ENCODE measurements at places on chromosomes 16 and 17. TPM values are rescaled to one million over a fixed set of nuclear protein-coding genes. Genes with fewer than 3 reads are reported as not detected.
A peak's percentile ranks its signal among the peaks of the same experiment; 100 is the strongest.

TNK1 gene
- total RNA-seq = 9.9 TPM

EVI2B gene
- total RNA-seq = 82.0 TPM

RND2 gene
- total RNA-seq = not detected

KRT40 gene
- not detected for total RNA-seq

CHST5 gene
- total RNA-seq = not detected

CIBAR2 gene
- not detected for total RNA-seq

CXCL16 gene
- 41.5 TPM for total RNA-seq

USP43 gene
- 0.30 TPM for total RNA-seq

KRTAP9-2 gene
- not detected for total RNA-seq

G6PC1 gene
- not detected for total RNA-seq

GRCh38 chr16:75372236-75372856 lies 61.0 kb downstream of the CFDP1 start:
- no peak for DNase-seq

DNA sequence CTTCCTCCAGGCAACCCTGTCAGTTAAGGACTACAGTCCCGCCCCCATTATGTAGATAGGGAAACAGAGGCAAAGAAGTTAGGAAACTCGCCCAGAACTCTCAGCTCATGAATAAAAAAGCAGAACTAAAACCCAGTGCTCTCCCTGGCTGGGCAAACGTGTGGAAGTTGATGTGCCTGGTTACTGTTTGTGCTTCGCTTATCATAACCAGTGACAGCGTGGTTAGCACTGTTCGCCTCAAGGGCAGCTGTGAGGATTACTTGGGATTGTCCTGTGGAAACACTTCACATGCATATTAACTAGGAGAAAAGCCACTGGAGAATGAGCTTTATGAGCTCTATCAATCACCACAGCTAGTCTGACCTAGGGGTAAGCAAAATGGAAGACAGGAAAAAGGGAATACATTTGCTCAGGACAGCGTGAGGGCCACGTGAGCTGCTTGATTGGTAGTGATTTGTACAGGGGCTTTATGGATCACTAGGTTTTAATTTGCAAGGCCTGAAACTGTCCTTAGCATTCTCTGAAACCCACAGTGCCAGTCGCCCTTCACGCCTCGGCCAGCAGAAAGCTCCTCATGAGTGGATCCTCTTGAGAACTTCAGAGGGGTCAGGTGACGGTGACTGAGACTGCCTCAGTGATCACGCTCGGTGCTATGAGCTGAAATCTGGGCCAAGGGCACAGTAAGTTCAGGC lies 19.9 kb downstream of the CYB5D2 start:
- DNase-seq = no peak

- no peak for DNase-seq
Observed at GRCh38 chr17:69246726-69247375, 18.2 kb upstream of the ABCA10 start.

- no peak for DNase-seq
Observed at GRCh38 chr16:11780991-11781680, 15.9 kb downstream of the ZC3H7A start.

GRCh38 chr17:51180486-51180885 lies 14.3 kb downstream of the NME2 start:
- no peak for DNase-seq

DNA sequence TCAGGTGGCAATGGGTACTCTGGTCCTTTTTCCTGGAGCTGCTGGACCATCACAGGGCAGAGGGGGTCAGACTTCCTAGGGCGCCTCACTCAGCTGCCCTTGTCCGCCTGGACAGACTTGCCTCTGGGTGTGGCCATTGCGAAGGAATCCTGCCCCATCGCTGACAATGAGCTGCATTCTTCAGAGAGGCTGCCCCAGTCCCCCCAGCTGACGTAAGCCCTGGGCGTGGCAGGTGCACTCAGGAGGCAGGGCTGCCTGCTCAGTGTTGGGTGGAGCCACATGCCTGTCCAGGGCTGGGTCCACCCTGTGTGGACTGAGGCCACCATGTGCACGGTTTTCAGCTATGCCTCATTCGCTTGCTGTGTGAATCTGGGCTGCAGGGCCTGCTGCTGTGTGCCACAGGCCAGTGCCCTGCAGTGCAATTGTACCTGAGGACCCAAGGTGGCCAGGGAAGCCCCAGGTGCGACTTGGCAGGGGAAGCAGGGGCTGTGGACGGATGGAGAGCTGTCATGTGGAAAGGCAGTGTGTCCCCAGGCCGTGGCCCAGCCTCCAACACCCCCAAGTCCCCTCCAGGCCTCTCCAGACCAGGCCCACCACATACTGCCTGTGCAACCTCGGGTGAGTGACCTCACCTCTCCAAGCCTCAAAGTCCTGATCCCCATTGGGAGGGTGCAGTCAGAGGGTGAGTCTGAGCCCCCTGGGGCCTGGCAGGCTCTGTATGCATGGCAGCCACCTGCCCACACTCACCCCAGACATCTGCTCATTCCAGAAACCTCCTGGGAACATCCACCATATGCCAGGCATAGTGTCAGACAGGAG lies 14.0 kb upstream of the MPRIP start:
- DNase-seq = no peak

- no peak for DNase-seq
Observed at GRCh38 chr16:22681554-22682291, 132.2 kb upstream of the HS3ST2 start.

DNA sequence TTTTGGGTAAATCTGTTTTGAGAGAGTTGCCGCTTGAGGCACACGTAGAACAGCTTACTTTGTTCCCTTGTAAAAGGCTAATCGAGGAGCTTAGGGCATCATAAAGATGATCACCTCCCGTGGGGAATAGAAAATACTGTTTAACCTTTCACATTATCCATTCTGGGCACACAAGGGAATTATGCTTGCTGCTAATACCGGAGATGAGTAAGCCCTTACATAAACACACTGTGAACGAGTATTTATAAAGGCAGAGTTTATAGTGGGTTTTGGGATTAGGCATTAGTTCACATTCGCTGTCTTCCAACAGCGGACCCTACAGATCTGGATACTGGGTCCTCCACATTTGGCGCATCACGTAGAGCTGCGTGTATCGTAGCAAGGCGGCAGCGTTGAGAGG lies 51.2 kb upstream of the CNTNAP4 start:
- DNase-seq = no peak

DNA sequence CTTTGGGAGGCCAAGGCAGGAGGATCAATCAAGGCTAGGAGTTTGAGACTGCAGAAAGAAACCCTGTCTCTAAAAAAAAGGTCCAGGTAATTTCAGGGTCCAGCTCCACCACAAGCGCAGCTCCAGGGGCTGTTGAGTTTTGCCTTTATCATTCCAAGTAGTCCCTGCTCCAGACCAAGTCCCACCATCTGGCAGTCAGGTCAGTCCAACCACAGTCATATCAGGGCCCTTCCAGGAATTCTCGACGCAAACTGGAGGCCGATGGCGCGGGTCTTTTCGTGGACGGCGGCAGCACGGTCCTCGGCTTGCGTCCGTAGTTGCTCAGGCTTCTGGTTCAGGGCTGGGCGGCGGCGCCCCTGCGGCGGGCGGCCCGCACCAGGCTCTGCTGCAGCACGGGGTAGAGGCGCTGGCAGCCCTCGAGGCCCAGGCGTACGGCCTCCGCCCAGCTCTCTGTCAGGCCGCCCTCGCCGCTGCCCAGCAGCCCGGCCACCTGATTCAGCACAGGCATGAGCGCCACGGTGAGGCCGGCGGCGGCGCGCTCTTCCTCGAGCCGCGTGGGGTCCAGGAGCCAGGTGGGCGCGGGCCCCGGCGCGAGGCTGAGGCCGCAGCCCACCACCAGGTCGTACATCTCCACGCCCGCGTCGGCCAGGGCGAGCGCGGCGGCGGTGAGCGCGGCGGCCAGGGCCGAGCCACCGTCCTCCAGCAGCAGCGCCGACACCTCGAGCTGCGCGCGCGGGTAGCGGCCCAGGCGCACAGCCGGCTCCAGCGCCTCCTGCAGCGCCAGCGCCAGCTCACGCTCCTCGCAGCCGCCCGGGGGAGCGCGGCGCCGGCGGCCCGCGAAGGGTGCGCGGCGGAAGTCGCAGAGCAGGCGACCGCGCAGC lies 752 bp downstream of the EXOSC6 start:
- peak; percentile 58 for DNase-seq

DNA sequence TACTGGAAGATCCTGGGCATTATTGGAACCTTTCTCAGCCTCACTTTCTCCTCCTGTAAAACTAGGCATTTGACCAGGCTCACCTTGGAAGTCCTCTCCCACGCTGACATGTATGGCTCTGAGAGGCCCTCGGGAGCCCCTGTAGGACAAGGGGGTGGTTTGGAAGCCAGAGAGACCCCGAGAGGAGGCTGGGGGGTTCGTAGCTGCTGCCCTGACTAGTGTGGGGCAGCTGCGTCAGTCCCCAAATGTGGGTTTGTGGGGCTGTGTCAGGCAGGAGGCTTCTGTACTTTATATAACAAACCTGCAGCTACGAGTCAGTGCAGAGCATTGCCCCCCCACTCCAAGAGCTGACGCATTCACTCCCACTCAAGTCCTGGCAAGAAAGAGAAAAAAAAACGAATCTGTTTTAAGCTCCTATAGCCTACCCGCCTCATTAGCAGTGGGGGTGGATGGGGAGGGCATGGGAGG lies 1.8 kb downstream of the CX3CL1 start:
- DNase-seq = no peak

- DNase-seq = no peak
Observed at GRCh38 chr17:56700919-56701420, 107.5 kb downstream of the NOG start.
